ENCODE measurements at places on chromosomes 4 and X.

- no peak for DNase-seq
Observed at GRCh38 chrX:72306851-72307645, 1.3 kb upstream of the CITED1 start.

GRCh38 chrX:7264399-7264798 lies 116.4 kb upstream of the PUDP start:
- no peak for DNase-seq

GRCh38 chr4:7800410-7800809 lies 139.3 kb downstream of the AFAP1 start:
- no peak for DNase-seq

GRCh38 chr4:108224611-108225053 lies 55.9 kb upstream of the LEF1 start:
- no peak for DNase-seq

DNA sequence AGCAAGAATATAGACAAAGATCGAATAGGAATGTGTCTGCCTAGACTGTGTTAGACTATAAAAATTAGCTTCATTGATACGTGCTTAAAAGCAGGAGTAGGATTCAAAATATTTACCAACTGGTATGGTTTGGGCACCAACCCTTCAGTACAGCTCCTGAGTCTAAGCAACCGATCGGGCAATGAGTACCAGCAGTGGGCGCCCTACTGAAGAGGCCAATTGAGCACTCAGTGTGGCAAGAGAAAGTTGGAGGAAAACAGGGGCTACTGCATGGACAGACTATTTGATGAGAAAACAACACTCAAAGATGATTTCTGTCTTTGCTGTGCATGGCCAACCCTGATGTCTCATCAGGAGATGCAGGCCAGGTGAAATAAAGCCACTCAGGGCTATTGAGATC lies 176.0 kb upstream of the NWD2 start:
- DNase-seq, result no peak

GRCh38 chrX:12159799-12160198 lies 21.5 kb downstream of the FRMPD4 start:
- DNase-seq, result no peak

DNA sequence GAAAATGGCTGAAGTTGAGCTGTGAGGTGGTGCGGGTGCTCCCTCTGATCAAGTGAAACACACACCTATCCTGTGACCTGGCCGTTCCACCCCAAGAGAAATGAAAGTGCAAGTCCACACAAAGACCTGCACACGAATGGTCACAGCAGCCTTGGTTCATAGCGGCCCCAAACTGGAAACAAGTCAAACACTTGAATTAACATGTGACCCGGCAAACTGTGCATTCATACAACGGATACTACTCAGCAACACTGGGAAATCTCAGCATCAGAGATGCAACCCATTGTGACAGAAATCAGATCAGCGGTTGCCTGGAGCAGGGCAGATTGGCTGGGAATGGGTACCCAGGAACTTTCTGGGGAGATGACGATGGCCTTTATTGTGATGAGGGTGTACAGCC lies 7.6 kb downstream of the G6PD start:
- DNase-seq, result no peak

DNA sequence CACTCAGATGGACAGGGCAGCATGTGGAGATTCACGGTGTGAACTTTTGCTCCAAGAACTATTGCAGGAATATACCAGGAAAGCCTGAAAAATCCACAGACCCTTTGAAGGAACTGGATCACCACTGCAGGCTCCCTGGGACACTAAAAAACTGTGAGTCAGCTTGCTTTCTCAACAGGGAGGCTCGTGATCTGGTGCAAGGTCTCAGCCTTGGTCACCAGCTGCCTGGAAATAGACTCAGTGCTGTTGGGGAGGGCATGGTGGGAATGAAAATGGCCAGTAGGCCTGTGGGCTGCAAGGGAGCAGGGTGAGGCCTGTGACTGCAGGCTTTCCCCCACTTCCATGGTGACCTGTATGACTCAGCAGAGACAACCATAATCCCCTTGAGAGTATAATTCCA lies 426.4 kb upstream of the RPS6KA3 start:
- no peak for DNase-seq

GRCh38 chr4:16225167-16225862 lies 956 bp downstream of the TAPT1 start:
- peak; percentile 37 for DNase-seq

GRCh38 chrX:41677183-41678060 lies 11.4 kb upstream of the GPR34 start:
- DNase-seq, result no peak

GRCh38 chrX:48102874-48103374 lies 27.5 kb upstream of the SPACA5B start:
- DNase-seq, result no peak

GRCh38 chr4:165207431-165208220 lies at the start of gene KLHL2:
Gene KLHL2 (plus strand): TSS chr4:165207561. CDS start chr4:165207877, 316 bp downstream.
- peak; percentile 80 for DNase-seq

DNA sequence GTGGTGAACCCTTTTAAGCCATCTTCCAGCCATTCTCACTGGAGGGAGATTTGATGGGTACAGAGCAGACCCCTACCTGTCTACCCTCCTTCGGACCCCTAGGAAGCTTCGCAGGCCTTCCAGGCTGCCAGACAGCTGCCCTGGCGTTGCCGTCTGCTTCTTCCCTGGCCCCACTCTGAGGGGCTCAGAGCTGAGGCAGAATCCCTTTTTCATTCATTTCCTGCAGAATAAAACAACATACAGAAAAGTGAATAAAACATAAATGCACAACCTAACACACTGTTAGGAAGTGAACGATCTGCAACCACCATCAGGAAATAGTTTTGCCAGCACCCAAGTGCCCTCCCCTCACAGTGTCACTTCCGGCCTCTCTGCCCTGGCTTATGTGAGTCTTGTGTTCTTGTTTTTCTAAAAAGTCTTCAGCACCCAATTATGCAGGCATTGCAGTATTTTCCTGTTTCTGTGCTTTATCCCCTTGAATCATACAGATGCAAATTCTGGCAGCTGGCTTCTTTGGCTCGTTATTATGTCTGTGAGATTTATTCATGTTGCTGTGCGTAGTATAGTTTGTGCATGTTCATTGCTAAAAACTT lies 5.6 kb upstream of the ADD1 start:
- DNase-seq, result peak; percentile 80

DNA sequence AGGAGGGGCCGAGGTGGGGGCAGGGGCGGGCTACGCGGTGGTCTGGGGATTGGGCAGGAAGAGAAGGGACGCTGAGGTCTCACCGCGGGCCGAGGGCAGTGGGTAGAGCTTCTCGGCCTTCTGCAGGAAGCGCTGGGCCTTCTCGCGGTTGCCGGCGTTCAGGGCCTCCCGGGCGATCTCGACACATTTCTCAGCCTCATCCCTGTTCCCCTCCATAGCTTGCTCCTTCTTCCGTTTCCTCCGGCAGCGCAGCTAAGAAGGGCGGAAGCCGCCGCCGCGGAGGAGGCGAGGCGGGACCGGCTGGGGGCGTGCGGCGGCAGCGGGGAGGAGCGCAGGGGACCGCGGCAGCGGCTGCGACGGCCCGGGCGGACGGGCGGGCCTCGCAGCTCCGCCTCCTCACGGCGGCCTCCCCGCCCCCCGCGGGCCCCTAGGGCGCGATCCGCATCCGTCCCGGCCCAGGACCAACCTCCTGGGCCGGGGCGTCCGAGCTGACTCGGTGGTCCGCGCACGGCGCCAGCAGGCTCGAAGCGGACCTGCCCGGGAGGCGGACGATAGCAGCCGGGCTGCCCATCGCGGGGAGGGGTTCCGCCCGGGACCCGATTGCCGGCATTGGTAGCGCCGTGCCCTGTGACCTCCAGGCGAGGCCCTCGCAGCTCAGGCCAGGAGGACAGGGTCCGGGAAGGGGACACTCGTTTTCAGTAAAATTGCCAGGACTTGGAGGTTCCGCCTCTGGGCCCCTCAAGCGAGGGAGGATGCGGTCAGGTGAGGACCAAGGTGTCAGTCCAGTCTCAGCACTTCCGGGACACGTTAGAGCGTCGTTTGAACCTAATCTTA lies at the start of gene DNAJB14:
DNAJB14 (minus strand) TSS at position 263 of the 834 bp plus-strand sequence; CDS start at position 216, 47 bp downstream.
- DNase-seq, result peak; percentile 83

DNA sequence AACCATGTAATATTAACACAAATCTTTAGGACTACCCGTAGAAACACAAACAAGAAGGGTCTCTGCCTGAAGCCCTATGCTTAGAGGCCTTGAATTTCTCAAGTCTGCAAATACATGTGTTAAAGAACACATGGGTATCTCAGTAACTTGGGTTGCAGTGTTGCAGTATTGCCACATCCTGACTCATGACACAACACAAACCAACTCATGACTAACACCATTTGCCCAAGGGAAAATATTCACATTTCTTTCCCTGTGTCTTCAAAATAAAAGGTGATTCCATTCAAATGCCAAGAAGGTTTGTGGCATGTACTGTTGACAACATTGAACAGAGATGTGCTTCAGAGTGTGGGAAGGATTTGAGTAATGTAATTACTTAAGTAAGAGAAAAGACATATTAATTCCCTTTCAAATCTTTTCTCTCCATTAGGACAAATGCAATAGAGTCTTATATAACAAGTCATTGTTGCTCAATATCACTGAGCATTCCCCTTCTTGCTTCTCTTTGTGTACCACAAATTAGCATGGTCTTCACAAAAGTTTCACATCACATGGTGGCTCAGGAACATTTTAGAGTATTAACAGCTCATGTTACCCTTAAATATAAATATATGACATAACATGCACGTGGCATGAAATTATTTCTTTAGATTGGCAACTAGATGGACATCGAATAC lies 487.1 kb downstream of the STPG2 start:
- no peak for DNase-seq

- no peak for DNase-seq
Observed at GRCh38 chr4:155543126-155543765, 123.4 kb upstream of the GUCY1A1 start.

- no peak for DNase-seq
Observed at GRCh38 chr4:155906554-155907247, 3.2 kb downstream of the TDO2 start.

DNA sequence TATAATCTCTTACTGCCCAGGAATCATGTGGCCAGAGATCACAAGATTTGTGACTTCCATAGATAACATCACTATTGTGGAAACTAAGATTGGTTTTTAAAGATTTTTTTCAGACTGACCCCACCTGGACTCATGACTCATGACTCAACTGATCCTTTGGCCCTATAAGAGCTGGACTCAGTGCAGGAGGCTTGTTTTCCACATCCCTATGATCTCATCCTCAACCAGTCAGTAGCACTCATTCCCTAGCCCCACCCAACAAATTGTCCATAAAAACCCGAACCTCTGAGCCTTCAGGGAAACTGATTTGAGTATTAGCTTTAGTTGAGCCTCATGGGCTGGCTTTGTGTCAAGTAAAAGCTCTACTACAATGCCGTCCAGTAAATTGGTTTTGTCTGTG lies 7.9 kb upstream of the NOCT start:
- DNase-seq, result no peak

DNA sequence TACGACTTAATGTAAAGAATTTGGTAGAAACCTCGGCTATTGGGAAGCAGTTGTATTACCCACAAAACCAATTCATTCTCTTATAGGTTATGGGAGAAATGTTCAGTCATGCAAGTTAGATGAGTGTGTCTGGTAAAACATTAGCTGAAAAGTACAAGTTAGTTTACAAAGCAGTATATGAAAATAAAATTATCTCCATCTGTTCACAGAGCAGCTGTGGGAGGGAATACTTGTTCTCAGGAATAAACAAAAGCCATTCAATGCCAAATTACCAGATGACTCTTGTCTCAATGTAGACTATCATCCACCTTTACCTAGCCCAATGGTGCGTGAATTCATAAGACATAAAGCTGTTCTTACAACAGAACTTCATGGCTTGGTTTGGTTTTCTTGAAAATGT lies 28.6 kb downstream of the STAP1 start:
- DNase-seq, result no peak

- no peak for DNase-seq
Observed at GRCh38 chrX:118286066-118286762, 59.7 kb upstream of the WDR44 start.

DNA sequence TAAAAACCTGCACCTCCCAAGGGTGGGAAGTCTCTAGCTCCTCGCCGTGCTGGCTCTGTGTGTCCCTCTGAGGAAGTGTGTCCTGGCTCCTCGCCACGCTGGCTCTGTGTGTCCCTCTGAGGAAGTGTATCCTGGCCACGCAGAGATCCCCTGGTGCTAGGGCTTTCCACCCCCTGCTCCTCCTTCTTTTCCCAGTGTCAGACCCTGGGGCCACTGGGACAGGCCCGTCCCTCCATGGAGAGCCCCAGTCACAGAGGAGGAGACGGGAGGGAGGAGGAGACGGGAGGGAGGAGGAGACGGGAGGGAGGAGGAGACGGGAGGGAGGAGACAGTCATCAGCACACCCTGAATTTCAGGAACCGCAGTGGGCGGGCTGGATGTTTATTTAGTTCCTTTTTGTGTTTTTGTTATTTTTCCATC lies 53.8 kb upstream of the HGFAC start:
- no peak for DNase-seq

- DNase-seq, result no peak
Observed at GRCh38 chr4:3683744-3684421, 82.3 kb upstream of the ADRA2C start.

- DNase-seq, result no peak
Observed at GRCh38 chr4:54730581-54730980, 72.8 kb downstream of the KIT start.

GRCh38 chrX:65871671-65872311 lies 168.1 kb downstream of the VSIG4 start:
- DNase-seq, result no peak

DNA sequence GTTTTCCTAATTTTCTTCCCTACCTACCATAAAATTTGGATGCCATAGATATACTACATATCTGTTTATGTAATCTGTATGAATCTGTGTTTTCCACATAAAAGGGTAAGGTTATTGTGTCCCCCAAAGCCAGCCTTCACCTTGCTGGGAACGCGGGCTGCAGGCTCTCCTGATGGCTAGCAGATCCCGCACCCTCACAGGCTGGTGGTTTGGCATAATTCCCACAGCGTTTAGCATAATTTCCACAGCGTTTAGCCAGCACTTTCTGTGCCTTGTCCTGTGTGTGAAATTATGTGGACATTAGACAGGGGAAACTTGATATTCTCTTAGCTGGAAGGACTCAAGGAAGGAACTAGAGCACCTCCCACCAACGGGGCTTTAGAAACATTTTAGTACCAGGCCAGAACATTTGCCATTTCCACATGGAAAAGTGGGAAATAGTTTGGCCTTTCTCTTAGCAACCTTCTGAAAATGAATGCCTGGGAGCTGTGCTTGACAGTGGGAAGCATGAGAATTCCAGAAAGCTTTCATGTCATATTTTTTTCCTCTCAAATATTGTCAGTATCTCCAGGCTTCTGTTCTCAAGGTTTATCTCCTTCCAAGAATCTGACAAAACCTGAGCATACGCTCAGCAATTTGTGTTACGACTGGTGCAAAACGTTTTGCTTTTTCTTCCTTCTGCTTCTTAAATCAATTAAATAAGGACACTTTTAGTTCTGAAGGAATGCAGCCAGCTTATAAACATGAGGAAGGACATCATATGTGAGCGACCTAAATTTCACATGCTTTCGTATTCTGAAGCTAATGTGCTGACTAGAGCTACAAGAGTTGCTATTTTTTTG lies 67.9 kb downstream of the STK32B start:
- DNase-seq, result no peak

GRCh38 chr4:22969287-22969896 lies 276.7 kb downstream of the GBA3 start:
- DNase-seq, result no peak

Measured in naive B cell (primary cell).